ENCODE measurements at places on chromosomes 6 and 20.

GRCh38 chr20:16808796-16809195 is 60.6 kb downstream of the OTOR start:
- no peak for DNase-seq

DNA sequence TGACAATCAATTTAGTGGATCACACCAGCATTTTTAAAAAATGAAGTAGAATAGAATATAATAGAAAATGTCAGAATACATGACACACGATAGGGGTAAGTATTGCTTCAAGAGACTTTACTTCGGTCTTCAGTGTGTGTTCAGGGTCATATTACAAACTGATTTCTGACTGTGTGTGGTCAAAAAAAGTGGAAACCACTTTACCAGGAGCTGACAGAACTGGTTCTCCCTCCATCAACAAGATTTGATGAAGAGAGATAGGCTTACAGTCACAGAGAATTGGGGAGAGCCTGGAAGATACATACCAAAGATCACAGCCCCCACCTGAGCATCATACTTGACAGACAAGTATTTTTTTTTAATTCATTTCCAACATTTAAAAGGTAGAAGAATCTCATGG is 21.7 kb downstream of the ARMC2 start:
- no peak for DNase-seq

- DNase-seq = no peak
Measured at GRCh38 chr6:15131651-15132061, 114.2 kb upstream of the JARID2 start.

DNA sequence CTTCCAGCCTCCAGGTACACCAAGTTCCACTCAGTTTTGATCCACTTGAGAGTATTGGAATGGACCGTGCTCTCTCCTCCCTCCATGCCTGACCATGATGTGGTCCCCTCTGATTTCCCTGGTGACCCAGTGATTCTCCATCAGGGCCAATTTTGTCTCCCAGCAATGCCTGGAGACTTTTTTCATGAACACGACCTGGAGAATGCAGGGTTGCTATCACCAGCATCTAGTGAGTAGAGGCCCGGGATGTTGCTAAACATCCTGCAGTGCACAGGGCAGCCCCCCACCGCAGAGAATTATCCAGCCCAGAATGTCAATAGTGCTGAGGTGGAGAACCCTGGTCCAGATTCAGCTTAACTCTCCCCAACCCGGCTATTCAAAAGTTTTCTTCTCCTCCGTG is 134.0 kb upstream of the RREB1 start:
- DNase-seq = no peak

- no peak for DNase-seq
Measured at GRCh38 chr20:3901028-3901705, 12.0 kb downstream of the PANK2 start.

GRCh38 chr20:37397076-37397953 is 51.4 kb downstream of the SRC start:
- DNase-seq = no peak

- no peak for DNase-seq
Measured at GRCh38 chr6:167757249-167757648, 69.5 kb upstream of the AFDN start.

All from nucleus accumbens (tissue), 56 donors.